A549 treated with DMSO at 1 μM for 4 hours (cell line): ENCODE measurements at places on chromosomes 3 and 15. TPM values are rescaled to one million over a fixed set of nuclear protein-coding genes. Genes with fewer than 3 reads are reported as not detected.

The SERPINI2 gene
- not detected in 5 replicates for total RNA-seq

The GOLGA8S gene
- 0.07 to 0.18 TPM (median 0.17 TPM) in 5 replicates for total RNA-seq

The PGBD4 gene
- total RNA-seq, result 1.4 to 1.8 TPM (median 1.6 TPM) in 5 replicates

The GOLGA8R gene
- total RNA-seq, result 0.18 to 0.29 TPM (median 0.20 TPM) in 4 of 5 replicates, not detected in the other

The TERC gene
- total RNA-seq, result 0.93 TPM in 1 of 5 replicates, not detected in the others

The CFAP92 gene
- 0.05 TPM in 2 of 5 replicates, not detected in the others for total RNA-seq

The PLCH1 gene
- 1.0 to 1.6 TPM (median 1.2 TPM) in 5 replicates for total RNA-seq

The AADACL2 gene
- total RNA-seq, result not detected in 5 replicates

The MINAR1 gene
- total RNA-seq, result 0.42 to 0.71 TPM (median 0.64 TPM) in 5 replicates

The COLQ gene
- total RNA-seq, result 0.15 to 0.63 TPM (median 0.42 TPM) in 5 replicates

The CCDC13 gene
- 0.40 to 0.79 TPM (median 0.58 TPM) in 5 replicates for total RNA-seq

The MGLL gene
- 60.0 to 73.4 TPM (median 65.8 TPM) in 5 replicates for total RNA-seq

The PLA2G4D gene
- total RNA-seq, result not detected in 5 replicates

The LRRC15 gene
- total RNA-seq, result 0.14 to 0.25 TPM (median 0.17 TPM) in 5 replicates

The RBMS3 gene
- 0.34 to 0.95 TPM (median 0.77 TPM) in 5 replicates for total RNA-seq

The CPLX3 gene
- total RNA-seq, result 0.06 TPM in 1 of 5 replicates, not detected in the others

The ACTRT3 gene
- 2.4 to 3.2 TPM (median 2.9 TPM) in 5 replicates for total RNA-seq

The PXK gene
- total RNA-seq, result 5.4 to 7.8 TPM (median 6.3 TPM) in 5 replicates

The SGO1 gene
- total RNA-seq, result 14.9 to 18.5 TPM (median 17.6 TPM) in 5 replicates

The MAN2A2 gene
- total RNA-seq, result 27.5 to 32.0 TPM (median 30.1 TPM) in 5 replicates

The GRK7 gene
- total RNA-seq, result 0.02 TPM in 1 of 5 replicates, not detected in the others

The TMEM207 gene
- total RNA-seq, result not detected in 5 replicates

The LSAMP gene
- total RNA-seq, result 0.04 to 0.30 TPM (median 0.10 TPM) in 5 replicates

The CERS3 gene
- total RNA-seq, result not detected in 5 replicates

The P2RY1 gene
- total RNA-seq, result 0.33 to 0.46 TPM (median 0.45 TPM) in 5 replicates

The TM6SF1 gene
- 0.07 to 0.17 TPM (median 0.13 TPM) in 4 of 5 replicates, not detected in the other for total RNA-seq

The TRPM1 gene
- not detected in 5 replicates for total RNA-seq

The FAM107A gene
- not detected in 5 replicates for total RNA-seq

The CNTN3 gene
- not detected in 5 replicates for total RNA-seq

The PEX11A gene
- 5.9 to 7.3 TPM (median 6.6 TPM) in 5 replicates for total RNA-seq

The ADGRG7 gene
- not detected in 5 replicates for total RNA-seq

The PLA2G4E gene
- total RNA-seq, result not detected in 5 replicates

The RPUSD2 gene
- total RNA-seq, result 15.2 to 16.6 TPM (median 16.0 TPM) in 5 replicates

The DPPA2 gene
- not detected in 5 replicates for total RNA-seq

The CLCN2 gene
- total RNA-seq, result 4.7 to 5.4 TPM (median 5.2 TPM) in 5 replicates

The ADAMTS7 gene
- 2.8 to 3.8 TPM (median 3.4 TPM) in 5 replicates for total RNA-seq

The ALDH1A2 gene
- 0.16 to 0.49 TPM (median 0.32 TPM) in 5 replicates for total RNA-seq

The SPINK8 gene
- not detected in 5 replicates for total RNA-seq

The APOD gene
- 0.48 to 0.95 TPM (median 0.55 TPM) in 5 replicates for total RNA-seq

The COL8A1 gene
- total RNA-seq, result not detected in 5 replicates

The UBAP1L gene
- total RNA-seq, result 0.52 to 1.4 TPM (median 0.91 TPM) in 5 replicates

The BCHE gene
- total RNA-seq, result 1.1 to 1.2 TPM (median 1.1 TPM) in 5 replicates

The CYP1A2 gene
- total RNA-seq, result not detected in 5 replicates

The FGF12 gene
- 0.38 to 0.97 TPM (median 0.63 TPM) in 5 replicates for total RNA-seq

The CHRNA5 gene
- total RNA-seq, result 27.3 to 42.2 TPM (median 34.6 TPM) in 5 replicates

The NOX5 gene
- total RNA-seq, result 0.12 to 0.48 TPM (median 0.20 TPM) in 5 replicates

The SLC24A5 gene
- total RNA-seq, result not detected in 5 replicates

The ADAMTS9 gene
- 0.54 to 0.78 TPM (median 0.59 TPM) in 5 replicates for total RNA-seq

The NCBP2 gene
- total RNA-seq, result 46.3 to 53.9 TPM (median 49.0 TPM) in 5 replicates

The PLS1 gene
- total RNA-seq, result 10.9 to 17.6 TPM (median 14.9 TPM) in 5 replicates

The ITGA11 gene
- total RNA-seq, result 2.9 to 8.7 TPM (median 6.3 TPM) in 5 replicates

The ARHGAP31 gene
- total RNA-seq, result 0.94 to 2.0 TPM (median 1.5 TPM) in 5 replicates

The WNT5A gene
- 0.62 to 1.3 TPM (median 0.82 TPM) in 5 replicates for total RNA-seq
